ENCODE measurements at places on chromosomes 6 and 20.

GRCh38 chr6:89637960-89638319, 607 bp downstream of the LYRM2 start:
- no peak for DNase-seq

DNA sequence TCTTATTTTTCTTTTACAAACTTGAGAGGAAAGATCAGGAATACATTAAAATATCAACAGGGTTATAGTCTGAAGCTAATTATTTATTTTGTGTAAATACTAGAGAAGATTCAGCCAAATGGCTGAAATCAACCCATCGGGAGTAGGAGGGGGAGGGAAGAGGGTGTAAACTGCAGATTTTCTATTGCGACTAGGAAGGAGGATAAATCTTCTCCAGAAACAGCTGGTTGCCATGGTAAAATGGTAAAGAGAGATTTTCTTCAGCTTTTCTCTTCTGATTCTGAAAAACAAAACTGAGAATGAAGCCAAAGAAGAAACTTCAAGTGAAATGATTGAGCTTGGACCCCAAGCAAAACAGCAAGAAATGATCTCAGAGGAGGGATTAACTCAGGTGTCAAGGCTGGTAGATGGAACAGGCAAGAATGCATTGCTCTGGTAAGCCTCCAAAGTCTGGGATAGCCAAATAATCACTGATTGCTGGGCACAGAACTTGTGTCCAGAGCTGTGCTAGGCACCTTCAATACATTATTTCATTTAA, 193.5 kb upstream of the SPTLC3 start:
- DNase-seq: no peak

GRCh38 chr20:60658681-60659080, 593.4 kb upstream of the CDH4 start:
- DNase-seq: no peak

GRCh38 chr6:55694148-55694547, 115.2 kb upstream of the HMGCLL1 start:
- no peak for DNase-seq

DNA sequence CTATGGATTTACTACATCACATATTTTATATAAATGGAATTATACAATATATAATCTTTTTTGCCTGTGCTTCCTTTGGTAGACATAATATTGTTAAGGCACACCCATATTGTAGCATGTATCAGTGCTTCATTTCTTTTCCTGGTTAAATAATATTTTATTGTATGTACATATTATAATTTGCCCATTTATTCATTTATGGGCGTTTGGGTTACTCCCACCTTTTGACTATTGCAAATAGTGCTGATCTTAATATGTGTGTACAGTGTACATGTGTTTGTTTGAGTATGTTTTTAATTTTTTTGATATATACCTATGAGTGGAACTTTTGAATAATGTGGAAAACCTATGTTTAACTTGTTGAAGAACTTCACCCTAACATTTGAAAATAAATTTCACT, 804.2 kb downstream of the DHX35 start:
- DNase-seq: no peak

DNA sequence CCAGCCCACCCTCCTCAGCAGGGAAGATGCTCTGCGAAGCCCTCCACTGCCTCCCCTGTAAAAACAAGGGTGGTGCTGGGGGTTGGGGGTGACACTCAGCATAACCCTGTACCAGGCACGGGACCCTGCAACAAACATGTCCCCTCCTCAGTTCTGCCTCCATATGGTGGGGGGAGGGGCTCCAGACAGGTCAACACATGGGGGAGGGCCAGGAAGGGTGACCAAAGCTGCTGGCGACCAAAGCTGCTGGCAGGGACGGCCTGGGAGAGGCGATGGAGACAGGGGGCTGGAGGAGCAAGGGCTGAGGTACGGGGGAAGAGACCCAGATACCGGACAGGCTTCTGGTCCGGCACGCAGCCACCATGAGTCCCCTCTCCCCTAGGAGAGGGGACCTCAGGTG, 123.2 kb downstream of the TAF4 start:
- DNase-seq: no peak

DNA sequence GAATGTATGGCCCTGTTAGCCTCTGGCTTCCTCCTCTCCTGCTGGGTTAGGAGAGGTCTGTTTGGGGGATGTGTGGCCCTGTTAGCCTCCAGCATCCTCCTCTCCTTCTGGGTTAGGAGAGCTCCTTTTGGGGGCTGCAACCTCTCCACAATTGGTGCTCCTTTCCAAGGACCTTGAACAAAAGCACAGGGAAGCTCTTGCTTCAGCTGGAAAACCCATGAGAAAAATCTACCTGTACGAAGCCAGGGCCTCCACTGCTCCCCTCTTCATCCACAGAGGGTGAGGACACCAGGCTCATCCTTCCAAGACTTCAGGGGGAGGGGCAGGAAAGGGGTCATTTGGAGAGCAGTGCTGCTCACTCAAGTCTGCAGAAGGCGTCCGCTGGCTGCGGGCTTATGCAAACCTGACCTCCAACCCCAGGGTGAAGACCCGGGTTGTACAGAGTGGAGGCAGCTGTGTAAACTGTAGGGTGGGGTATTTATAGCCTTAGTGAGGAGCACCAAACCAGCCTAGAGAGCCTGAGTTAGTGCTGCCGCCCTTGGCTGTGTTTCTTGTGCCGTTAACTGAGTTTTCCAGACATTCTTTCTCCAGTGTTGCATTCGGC, 62.1 kb downstream of the SLC24A3 start:
- DNase-seq: no peak

DNA sequence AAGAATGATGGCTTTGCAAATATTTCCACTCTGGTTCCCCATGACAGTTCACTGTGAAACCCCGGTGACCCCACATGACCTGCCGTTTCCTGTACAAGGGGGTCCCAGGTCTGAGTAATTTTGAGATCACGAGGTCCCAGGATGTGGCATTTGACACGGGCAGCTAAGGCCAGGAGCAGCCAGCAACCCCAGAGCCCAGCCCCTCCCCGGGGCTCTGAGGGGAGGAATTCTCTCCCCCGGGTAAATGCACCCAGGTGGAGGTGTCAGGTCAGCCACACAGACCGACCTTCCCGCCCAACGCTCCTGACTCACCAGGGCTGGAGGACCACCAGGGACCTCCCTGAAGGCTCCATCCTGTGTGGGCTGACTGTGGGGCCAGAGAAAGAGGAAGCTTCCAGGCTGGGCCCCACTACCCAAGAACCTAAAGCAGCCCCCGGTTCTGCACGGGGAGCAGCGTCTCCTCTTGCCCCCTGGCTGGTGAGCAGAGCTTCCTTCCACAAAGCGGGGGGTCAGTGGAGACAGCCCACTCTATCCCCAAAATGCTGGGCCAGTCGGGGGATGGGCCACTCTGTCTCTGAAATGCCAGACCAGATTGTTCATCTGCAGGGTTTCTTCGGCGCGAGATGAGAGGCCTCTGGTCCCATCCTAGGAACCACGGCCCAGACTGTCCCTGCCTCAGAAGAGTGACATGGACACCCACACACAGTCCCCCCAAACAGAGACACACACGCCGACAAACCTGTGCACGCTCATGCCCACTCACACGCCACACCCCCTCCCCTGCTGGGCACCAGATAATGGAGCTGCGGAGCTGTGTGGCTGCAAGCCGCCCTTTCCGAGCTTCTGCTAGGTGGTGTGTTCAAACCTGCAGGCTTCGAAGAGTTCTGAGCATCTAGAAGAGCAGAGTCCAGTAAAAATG, 23.4 kb upstream of the SLCO4A1 start:
- no peak for DNase-seq

- no peak for DNase-seq
These were observed 252.8 kb downstream of the PHF3 start for GRCh38 chr6:63888416-63888815.

DNA sequence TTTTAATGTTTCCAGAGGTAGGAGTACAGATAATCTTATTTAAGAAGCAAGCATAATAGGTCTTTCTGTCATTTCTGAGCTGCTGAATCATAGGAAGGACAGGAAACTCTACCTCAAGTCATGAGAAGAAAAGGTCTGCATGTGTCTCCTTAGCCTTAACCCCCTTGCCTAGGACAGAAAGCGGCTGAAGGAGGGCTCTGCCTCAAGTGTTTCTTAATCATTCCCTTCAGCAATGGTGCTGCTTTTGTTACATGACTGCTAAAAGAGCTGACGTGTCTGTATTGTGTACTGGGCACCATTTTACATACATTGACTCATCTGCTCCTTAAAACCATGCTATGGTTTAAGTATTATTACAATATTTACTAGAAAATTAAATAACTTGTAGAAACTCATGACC, 564.0 kb upstream of the AGPAT4 start:
- DNase-seq: no peak

DNA sequence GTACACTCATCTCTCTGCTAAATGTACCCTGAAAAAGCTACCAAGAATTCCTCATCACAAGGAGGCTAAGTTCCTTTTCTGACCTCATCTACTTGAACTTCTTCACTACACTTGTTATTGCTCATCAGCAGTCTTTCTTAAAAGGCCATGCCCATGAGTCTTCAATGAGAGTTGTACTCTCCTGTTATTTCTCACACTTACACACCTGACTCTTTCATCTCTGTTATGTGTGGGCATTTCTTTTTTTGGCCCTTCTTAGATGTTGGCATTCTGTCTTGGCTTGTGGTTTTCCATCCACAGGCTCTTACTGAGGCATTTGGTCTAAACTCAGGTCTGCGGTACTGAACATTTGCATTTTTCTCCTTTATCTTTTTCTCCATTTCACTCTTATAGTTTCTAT, 10.7 kb upstream of the SLC17A1 start:
- DNase-seq: no peak

DNA sequence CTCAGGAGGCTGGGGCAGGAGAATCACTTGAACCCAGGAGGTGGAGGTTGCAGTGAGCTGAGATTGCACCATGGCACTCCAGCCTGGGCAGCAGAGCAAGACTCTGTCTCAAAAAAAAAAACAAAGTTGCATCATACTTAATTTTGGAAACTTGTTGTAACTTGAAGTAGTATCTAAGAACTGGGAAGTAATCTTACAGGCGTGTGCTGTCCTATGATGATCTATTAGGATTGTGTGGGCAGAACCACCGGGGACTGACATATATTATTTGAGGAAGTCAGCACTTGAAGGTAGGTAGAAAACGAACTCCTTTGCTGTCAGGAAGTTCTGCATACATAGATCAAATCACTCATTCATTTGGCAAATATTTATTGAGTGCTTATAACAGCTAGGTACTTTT, 188.5 kb downstream of the ZNF217 start:
- no peak for DNase-seq

DNA sequence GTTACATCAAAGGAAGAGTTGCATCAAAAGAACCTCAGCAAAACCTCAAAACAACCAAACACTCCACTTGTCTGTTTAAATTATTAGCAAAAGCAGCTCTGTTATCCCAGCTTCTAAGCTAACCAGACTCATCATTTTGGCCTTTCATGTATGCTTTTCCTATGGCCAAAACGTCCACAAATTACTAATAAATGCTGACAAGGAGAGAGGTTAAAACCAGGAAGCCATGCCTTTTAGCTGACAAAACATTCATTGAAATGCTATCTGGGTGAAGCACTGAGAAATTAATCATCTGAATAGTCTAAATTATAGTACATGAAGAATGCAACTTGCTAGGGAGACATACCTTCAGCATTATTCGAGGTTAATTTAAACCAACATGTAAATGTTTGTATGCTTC, 80.6 kb downstream of the LAMA2 start:
- DNase-seq: no peak

GRCh38 chr20:9911519-9911918, 72.6 kb upstream of the PAK5 start:
- DNase-seq: no peak

- DNase-seq: no peak
These were observed 15.6 kb downstream of the CHRNA4 start for GRCh38 chr20:63345328-63346100.

GRCh38 chr20:59696476-59696875, 92.1 kb downstream of the PHACTR3 start:
- DNase-seq: no peak

- no peak for DNase-seq
These were observed 163.5 kb upstream of the MANEA start for GRCh38 chr6:95413789-95414188.

- DNase-seq: no peak
These were observed 3.7 kb downstream of the MANEA start for GRCh38 chr6:95581073-95581472.

DNA sequence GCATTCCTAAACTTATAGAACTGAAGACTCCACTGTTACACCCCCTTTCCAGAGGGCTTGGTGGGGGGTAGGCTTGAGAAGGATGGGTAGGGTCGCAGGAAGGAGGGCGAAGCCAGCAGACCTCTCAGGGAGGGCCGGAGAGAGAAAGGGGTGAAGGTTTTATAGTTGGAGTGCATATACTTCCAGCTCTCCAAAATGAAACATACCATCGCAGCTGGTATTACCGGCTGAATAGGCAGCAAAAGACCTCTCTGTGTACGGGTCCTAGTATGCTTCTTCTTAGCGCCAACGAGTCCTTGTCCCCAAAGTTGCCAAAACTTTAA, 1.0 kb upstream of the VGLL2 start:
- no peak for DNase-seq

DNA sequence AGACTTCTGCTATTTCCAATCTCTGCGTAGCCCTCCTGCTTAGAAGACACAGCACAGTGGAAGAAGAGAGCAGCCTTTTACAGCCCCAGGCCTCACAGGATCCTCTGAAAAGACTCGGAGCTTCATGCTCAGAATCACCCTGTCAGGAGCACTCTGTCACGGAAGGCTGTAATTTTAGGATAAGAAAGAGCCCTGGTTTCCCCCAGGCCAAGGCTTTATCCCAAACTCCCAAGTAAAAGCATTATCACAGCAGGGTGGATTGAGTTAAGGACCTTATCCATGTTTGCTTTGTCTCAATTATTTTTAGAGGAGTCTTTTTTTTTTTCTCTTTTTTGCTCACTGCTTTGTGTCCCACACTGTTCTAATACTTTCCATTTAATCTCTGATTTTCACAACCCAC, 39.2 kb downstream of the ANKS1A start:
- no peak for DNase-seq

- no peak for DNase-seq
These were observed 43.8 kb upstream of the LAMA4 start for GRCh38 chr6:112298021-112298745.

- no peak for DNase-seq
These were observed 142.7 kb downstream of the PCSK2 start for GRCh38 chr20:17369506-17369905.

DNA sequence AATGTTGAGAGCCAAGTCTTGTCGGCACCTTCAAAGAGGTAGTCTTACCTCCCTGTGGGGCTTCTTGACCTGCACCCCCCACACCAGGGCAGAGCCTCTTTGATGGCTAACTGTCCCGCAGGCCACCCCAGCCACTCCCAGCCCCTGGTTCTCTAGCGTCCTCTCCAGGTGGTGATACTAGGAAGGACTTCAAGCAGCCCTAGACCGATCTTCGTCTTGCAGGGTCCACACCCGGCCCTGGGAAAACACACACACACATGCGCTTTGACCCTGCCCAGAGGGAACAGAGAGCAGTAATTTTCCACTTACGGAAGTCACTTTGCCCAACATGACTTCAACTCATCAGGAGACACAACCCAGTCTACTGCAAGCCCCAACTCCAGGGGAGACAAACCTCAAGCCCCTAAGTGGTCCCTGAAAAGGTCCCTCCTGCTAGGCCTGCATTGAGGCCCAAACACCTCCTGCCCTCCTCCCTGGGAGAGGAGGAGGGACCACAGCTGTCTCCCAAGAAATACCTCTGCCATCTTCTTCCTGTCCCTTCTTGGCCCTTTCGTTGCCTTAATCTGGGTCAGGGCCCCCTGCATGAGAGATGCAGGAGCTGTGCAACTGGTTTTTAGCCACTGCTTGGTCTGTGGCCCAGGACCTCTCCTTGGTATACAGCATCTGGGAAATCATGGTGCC, 2.9 kb upstream of the BPIFB1 start:
- DNase-seq: no peak

GRCh38 chr6:157717340-157717748, 105.7 kb upstream of the SNX9 start:
- no peak for DNase-seq

GRCh38 chr6:168060521-168060931, 18.5 kb downstream of the FRMD1 start:
- peak; percentile 2 for DNase-seq

Measured in NCI-H1930 (cell line).